Activated CD8-positive, alpha-beta T cell treated with anti-CD3 and anti-CD28 coated beads, Interleukin-2, amount 10 ng/mL, durations not matched to agents 7 days and 5 days (primary cell): ENCODE measurements at places on chromosomes 2 and 18. TPM values are rescaled to one million over a fixed set of nuclear protein-coding genes. Genes with fewer than 3 reads are reported as not detected.

Gene GAREM1
- total RNA-seq: not detected

Gene SLC9A4
- 0.08 TPM for total RNA-seq

DNA sequence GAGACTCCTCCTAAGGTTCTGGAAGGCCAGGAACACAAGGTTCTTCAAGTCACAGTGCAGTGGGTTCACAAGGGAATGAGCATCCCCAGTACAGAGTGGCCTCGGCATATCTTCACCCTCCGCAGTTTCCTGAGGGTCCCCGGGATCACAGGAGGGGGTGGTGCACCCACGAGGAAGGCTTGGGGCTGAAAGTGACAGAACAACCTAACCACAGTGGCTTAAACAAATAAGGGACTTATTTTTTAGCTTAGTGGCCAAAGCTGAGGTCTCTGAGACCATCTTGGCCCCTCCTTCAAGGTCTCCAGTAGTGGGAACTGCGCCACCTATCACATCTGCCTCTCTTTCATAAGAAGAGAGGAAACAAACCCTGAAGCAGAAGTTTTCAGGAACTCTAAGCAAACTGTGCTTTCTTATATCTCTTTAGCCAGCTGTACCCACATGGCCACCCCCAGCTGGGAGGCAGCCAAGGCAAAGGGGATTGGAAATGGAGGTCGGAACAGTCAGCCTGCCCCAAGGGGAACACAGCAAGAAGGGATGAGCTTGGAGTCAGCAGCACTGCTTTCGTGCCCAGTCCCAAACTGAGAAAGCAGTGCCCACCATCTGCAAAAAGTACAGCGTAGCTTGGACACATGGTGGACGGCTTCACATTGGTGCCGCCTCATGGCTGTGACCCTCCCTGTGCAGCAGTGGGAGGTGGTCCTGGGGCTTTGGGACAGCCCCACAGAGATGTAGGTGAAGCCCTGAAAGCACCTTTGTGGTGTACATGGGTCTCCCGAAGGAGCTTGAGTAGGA, 260.0 kb upstream of the ID2 start:
- DNase-seq: no peak

DNA sequence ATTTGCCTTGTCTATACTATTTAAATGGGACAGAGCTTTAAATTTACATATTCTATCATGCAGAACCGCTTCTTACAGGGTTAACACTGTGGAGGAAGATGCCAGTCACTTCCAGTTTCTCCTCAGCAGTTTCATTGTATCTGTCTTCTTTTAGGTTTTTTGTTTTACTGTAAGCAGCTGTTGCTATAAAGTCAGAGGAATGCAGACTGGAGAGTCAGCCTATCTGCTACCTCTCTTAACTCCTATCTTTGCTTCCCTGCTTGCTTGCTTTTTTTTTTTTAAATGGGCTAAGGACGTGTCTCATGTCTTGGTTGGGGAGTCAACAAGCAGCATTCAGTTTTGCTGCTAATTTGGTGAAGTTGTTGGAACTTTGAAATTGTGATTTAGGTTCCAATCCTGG, 8.9 kb downstream of the EPC2 start:
- DNase-seq: no peak

GRCh38 chr2:96642564-96643360, at the start of gene FER1L5:
Gene FER1L5 (plus strand): TSS chr2:96642764. CDS start chr2:96642837, 73 bp downstream.
- DNase-seq: no peak

GRCh38 chr2:85936421-85937068, 47.8 kb upstream of the ST3GAL5 start:
- no peak for DNase-seq

GRCh38 chr2:140506606-140507005, 1624.2 kb downstream of the LRP1B start:
- no peak for DNase-seq
